ENCODE measurements at places on chromosomes 4 and X.

- DNase-seq: no peak
Measured at GRCh38 chr4:119696963-119697362, 68.4 kb upstream of the PDE5A start.

- peak; percentile 39 for DNase-seq
Measured at GRCh38 chr4:101274888-101275752, 72.2 kb downstream of the PPP3CA start.

- DNase-seq: no peak
Measured at GRCh38 chr4:148312956-148313490, 129.2 kb downstream of the NR3C2 start.

- no peak for DNase-seq
Measured at GRCh38 chr4:76457885-76458284, 22.9 kb downstream of the SHROOM3 start.

GRCh38 chr4:10664408-10664807 lies 20.2 kb downstream of the CLNK start:
- no peak for DNase-seq

DNA sequence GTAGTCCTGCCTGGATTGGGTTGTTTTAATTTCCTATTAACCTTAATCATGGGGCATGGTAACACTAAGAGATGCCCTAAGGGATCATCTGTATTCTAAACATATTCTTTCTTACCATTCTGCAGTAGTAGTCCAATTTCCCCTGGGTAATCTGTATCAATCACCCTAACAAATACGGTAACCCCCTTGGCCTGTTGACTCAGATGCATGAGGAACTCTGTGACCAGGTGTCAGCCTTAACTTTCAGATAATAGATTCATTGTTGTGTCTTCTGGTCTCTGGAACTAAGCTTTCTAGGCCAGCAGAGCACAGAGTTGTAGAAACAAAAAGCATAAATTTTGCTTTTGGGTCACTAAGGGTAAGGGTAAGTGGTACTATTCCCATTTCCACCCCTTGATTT lies 13.1 kb upstream of the BANK1 start:
- no peak for DNase-seq

DNA sequence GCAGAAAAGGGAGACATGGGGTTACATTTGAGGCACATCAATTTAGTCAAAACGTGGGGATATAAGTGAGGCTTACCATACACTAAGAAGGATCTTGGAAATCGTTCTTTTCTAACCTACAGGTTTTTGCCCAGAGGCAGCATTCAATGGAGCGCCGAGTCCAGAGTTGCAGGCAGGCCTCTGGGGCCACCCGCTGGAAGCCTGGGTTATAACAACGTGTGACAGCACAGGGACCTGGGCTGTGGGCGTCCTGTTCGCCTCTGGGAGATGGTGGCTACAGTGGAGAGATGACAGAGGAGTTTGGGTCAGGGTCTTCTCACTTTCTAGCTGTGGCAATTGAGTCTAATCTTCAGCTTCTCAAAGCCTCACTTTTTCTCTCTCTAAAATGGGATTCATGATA lies 53.9 kb downstream of the ENPP6 start:
- peak; percentile 48 for DNase-seq

All from inflammatory macrophage treated with lipopolysaccharide for 4 hours (primary cell).